ENCODE measurements at places on chromosomes 2 and 18.

DNA sequence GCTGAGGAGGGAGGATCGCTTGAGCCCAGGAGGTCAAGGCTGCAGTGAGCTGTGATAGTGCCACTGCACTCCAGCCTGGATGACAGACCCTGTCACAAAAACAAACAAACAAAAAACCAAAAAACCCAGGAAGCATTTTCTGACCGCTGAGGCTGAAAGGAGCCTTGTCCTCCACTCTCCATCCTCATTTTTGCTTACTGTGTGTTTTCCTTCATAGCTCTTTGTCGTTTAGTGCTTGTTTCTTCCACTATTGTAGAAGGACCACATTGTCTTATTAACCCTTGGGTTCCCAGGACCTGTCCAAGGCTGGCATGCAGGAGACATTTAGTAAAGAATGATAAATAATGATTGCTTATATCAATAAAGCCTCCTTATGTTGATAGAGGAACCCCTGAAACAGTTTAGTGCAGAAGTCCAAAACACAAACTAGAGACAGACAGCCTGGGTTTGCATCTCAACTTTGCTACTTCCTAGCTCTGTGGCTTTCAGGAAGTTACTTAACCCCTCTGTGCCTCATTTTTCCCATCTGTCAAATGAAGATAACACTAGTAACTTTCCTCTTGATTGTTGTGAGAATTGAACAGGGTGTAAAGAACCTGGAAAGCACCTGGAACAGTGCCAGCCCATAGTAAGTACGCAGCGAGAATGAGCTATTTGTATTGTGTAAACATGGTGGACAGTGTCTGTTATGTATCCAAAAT lies 126.0 kb downstream of the LPIN1 start:
- DNase-seq = no peak

DNA sequence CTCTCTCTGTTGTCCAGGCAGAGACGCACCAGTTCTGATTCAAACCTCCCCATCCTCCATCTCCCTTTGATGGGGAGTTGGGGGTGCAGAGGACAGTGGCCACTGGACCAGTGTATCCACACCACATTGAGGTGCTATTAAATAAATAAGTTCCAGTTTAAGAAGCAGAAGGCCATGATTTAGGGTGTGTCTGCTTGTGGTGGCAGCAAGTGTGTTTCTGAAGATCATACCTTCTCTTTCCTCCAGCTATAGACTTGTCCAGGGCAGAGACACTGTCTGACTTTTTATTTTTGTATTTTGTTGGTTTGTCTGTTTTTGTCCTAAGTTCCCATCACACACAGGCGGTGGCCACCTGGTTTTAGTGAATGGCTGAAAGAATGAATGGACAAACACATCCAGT lies 16.5 kb upstream of the INO80C start:
- no peak for DNase-seq

DNA sequence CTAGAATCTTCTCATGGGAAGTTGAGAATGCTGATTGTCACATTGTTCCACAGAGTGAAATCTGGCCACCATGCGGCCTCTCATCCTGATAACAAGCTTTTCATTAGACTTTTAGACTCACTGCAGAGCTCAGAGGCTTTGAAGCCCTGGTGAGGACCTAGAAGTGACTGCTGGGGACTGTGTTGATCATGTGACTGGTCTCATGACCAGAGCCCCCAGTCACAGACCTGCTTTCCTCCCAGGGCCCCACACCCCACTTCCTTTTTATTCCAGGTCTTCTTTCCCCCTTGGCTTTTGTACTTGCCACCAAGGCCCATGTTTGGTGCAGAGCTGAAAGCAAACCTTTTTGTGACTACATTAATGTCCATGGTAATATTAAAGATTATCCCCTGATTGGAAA lies 45.2 kb downstream of the PRKCE start:
- no peak for DNase-seq

GRCh38 chr18:10368456-10369453 lies 85.7 kb upstream of the APCDD1 start:
- no peak for DNase-seq

- DNase-seq = no peak
Measured at GRCh38 chr2:75896779-75897366, 186.2 kb upstream of the GCFC2 start.

DNA sequence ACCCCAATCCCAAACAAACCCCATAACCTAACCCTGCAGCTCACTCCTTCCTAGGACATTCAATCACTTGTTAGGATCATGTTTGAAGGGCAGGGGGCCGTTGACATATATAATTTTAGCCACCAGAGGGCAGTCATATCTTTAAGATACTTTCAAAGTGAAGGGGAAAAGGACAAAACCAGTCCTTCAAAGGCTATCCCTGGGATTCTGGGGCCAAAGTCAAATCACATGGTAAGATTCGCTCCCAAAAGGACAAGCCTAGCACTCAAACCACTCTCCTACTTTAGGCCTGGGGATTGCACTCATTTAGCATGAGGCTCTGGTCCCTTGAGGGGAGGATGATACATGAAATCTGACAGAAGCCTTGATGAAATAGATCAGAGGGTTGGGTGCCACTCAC lies 44.6 kb downstream of the HAUS1 start:
- DNase-seq = no peak

DNA sequence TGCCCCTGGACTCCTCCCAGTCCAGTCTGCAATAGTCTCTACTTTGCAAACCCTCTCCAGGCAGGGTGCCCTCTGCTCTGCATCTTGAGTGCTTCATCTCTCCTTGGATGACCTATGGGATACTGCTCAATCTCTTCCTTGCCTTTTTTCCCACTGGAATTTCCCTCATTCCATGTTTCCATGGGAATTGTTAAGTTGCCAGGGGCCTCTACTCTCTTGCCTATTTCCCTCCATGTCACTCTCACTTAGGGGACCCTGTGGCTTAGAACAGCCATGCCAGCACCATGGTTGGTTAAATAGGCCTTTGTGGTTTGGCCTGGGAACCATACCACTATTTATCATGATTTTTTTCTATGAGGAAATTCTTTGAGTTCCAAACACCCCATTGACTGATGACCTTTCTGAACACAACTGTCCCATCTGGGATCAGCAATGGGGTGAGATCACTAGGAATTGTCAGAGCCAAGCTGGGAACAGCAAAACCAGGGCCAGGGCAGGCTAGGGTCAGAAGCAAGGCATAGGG lies 91.4 kb upstream of the RBMS1 start:
- DNase-seq = no peak

DNA sequence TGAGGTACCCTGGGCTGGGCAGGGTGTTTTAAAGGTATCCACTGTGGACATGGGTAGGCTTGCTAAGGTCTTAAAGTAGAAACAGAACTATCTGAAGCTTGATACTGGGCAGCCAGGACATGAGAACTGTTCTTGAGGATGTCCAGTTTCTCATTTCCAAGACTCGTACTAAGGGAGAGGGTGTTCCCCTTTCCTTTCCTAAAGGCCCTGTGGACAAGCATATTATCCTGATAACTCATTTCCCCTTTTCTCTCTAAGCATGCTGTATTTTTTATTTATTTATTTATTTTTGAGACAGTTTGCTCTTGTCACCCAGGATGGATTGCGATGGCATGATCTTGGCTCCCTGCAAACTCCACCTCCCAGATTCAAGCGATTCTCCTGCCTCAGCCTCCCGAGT lies 273.6 kb downstream of the PRKCE start:
- DNase-seq = no peak

GRCh38 chr2:166375195-166375735 lies 479 bp downstream of the SCN9A start:
- no peak for DNase-seq

GRCh38 chr18:7174344-7175095 lies 56.4 kb upstream of the LRRC30 start:
- DNase-seq = no peak

GRCh38 chr18:58226429-58226828 lies 182.4 kb downstream of the NEDD4L start:
- no peak for DNase-seq

DNA sequence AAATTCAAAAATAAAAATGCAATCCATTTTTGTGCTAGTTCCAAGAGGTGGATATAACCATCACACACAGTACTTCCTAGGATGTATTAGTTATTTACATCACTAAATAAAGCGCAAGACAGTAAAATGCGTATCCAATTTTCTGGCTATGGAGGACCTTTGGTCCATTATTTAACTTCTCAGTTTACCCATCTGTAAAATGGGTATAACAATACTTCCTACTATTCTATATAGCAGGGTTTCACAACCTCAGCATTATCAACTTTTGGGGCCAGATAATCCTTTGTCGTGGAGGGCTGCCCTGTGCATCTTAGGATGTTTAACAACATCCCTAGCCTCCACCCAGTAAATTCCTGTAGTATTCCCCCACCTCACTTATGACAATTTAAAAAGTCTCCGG lies 275.1 kb upstream of the PKDCC start:
- DNase-seq = no peak

GRCh38 chr2:229783108-229783721 lies 68.9 kb upstream of the DNER start:
- no peak for DNase-seq

DNA sequence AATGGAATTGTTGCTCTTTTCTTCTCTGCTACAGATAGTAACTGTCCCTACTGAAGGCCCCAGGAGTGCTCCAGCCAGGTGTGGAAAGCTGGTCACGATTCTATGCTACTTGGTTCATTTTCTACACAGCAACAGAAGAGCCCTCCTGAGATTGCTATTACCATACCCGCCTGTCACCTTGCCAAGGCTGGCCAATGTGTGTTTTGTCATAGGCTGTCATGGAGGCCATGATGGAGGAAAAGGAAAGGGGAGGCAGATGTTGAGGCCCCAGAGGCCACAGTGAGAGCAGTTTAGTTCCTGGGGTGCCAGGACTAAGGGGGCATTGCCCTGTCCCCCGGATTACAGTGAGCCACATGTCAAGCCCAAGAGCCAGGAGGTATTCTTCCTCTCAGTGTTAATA lies 952 bp downstream of the ELMOD3 start:
- DNase-seq = no peak

DNA sequence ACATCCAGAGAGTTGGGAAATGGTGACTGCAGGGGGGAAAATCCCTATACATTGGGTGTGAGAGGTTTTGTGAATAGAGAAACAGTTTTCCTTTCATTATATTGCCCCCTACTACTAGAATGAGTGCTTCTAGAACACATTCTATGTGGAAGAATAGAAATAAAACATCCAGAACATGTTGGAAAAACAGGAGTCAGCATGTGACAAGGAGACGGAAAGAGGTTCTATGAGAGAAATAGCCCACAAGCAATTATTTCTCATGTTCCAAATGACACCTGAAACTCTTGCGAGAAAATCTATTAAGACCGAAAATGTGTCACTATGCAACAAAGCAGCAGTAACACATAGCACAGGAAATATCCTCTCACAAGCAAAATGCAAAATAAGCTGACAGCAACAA lies 202.7 kb upstream of the SPOPL start:
- DNase-seq = no peak

DNA sequence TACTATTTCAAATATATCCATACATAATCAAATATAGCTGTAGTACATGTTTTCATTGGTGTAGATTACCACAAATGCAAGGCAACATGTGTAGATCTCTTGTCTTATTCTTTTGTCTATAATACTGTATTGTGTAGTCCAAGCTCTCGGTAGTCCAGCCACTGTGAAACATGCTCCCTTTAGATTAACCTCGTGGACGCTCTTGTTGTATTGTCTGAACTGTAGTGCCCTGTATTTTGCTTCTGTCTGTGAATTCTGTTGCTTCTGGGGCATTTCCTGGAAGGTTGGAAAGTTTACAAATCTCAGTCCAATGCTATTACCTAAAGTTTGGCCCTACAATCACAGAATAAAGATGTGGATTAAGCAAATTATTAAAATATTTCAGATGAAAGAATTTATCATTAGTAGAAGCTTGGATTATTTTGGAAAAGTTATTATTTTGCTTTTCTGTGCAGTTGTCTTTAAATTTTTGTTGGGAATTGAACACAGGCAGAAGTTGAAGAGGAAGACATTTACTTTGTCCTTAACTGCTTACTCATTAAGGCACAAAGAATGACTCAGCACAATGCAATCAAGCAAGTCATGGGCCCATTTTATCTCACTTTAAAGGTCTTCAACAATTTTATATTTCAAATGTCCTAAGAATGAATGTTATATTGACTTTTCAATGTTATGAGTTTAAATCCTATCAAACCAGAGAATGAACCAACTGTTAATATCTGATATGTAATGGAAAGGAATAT lies 103.4 kb upstream of the CAVIN2 start:
- DNase-seq = no peak

- DNase-seq = no peak
Measured at GRCh38 chr18:13710414-13710831, 15.9 kb downstream of the FAM210A start.

GRCh38 chr2:129347486-129348217 lies 631.8 kb upstream of the RAB6C start:
- no peak for DNase-seq

GRCh38 chr2:24343225-24343882 lies 17.0 kb downstream of the ITSN2 start:
- DNase-seq = no peak

- no peak for DNase-seq
Measured at GRCh38 chr18:9619990-9620389, 5.6 kb upstream of the PPP4R1 start.

- no peak for DNase-seq
Measured at GRCh38 chr2:224987733-224988132, 54.5 kb downstream of the DOCK10 start.

DNA sequence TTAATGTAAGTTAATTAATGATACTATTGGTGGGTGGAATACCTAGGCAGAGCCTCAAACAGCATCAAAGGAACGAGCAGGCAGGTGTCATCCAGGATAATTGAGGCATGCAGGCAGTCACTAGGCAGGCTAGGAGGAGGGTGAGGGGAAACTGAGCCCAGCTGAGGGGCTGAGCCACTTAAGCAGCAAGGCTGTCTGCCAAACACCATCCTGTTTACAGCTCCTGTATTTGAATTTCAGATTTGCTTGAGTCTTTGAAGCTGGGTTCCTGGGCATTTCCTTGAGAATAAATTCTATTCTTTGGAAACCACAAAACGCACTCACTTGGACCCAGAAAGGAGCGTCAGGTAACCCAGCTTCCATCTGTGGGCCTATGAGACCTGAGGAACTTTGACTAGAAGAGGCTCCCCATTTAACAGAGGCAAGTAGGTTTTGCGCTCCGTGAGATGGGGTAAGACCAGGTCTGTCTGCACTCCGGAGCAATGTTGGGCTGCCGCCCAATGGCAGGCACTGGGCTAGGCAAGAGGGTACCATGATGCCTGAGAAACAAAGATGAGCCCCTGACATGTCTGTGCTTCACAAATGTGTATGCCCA lies 2.0 kb downstream of the EDAR start:
- DNase-seq = no peak

DNA sequence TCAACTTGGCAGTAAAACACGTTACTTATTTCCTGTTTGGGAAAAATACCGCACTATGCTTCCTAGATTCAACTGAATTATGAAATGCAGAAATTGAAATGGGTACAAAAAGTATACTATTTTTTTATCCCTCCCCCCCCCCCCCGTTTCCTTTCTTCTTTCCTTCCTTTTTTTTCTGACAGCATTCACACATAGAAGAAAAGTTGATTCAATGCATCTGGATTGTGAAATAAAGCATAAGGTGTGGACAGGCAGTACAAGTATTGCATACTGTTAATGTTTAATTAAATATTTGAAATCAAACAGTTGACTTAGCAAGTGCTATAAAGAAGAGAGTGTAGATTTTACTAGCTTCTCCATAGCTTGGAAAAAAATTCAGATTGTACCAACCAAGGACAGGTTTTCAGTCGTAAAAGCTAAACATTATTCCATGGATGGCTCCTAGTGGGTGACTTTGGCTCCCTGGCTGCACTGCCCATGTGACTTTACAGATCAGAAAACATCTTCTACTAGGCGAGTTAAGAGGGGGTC lies 21.6 kb upstream of the AGFG1 start:
- no peak for DNase-seq
